SHP77 (cell line): ENCODE measurements at places on chromosomes 3 and 15.

DNA sequence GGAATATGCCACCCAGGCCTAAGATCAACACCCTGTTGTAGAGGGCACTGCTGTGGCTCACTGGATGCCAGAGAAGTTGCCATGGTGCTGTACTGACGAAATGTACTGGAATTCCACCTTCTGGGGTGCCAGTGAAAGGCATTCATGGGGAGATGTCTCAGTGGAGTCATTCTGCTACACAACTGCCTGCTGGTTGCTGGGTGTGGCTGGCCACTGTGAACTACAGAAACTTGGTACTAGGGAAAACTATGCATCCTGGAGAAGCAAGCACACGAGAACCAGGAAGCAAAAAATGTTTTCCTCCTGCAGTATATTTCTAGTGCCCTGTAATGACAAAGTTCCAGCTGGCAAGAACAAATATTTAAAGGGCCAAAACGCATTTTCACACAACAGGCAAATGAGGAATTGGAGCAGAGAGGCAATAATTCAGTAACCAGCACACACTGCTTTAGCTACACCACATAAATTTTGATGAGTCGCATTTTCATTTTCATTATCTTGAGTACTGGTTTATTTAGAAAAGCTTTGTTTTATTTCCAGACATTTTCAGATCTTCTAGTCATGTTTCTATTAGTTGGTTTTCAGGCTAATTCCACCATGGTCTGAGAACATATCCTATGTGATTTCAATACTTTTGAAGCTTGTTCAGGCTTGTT is 18.3 kb upstream of the RFX7 start:
- DNase-seq = no peak

- DNase-seq = no peak
Measured at GRCh38 chr15:79977431-79978054, 6.5 kb upstream of the BCL2A1 start.

GRCh38 chr3:197881270-197881969 is 68.6 kb upstream of the RPL35A start:
- DNase-seq = no peak

DNA sequence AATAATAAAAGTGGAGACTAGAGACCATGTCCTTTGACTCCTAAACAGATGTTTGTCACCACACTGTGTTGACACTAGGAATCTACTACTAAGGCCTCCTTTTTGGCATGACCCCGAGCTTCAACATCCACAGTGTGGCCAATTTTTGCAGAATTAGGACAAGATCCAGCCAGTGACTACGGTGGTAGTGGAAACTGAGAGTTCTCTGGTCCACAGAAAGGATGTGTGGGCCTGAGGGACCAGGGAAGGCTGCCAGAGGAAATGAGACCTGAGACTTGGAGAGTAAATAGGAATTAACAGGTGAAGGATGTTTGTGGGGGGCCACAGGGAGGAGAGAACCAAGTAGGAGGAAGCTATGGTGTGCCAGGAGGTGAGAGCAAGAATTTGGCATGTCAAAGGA is 122.7 kb downstream of the CHCHD6 start:
- no peak for DNase-seq

DNA sequence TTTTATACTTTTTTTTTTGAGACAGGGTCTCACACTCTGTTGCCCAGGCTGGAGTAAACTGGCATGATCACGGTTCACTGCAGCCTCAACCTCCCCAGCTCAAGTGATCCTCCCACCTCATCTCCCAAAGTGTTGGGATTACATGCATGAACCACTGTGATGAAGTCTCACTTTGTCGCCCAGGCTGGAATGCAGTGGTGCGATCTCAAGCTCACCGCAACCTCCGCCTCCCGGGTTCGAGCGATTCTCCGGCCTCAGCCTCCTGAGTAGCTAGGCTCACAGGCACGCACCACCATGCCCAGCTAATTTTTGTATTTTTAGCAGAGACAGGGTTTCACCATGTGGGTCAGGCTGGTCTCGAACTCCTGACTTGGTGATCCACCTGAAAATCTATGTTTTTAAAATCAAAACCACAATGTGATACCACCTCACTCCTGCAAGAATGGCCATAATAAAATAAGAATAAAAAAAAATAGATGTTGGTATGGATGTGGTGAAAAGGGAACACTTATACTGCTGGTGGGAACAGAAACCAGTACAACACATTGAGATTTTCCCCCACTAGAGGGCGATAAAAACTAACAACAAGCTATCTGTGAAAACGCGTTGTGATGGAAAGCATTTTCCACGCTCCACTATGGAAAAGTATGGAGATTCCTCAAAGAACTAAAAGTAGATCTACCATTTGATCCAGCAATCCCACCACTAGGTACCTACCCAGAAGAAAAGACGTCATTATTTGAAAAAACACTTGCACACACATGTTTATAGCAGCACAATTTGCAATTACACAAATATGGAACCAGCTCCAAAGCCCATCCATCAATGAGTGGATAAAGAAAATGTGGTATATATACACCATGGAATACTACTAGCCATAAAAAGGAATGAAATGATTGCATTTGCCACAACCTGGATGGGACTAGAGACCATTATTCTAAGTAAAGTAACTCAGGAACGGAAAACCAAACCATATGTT is 26.8 kb upstream of the OCA2 start:
- DNase-seq = peak; percentile 9

DNA sequence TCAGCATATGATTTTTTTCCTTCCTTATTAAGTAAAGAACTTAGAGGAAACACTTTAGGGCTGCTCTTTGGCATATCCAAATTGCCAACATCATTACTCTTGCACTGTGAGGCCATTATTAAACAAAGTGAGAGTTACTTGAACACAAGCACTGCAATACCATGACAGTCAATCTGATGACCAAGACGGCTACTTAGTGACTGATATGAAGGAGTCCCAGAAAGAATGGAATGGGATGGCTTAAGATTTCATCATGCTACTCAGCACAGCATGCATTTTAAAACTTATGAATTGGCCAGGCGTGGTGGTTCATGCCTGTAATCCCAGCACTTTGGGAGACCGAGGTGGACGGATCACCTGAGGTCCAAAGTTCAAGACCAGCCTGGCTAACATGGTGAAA is 55.2 kb downstream of the FAM98B start:
- DNase-seq = no peak

- DNase-seq = peak; percentile 74
Measured at GRCh38 chr3:196287440-196288140, at the start of gene PCYT1A. Gene PCYT1A, minus strand, starts transcription at chr3:196287726. Its CDS starts 17,195 bp downstream, at chr3:196270531.

DNA sequence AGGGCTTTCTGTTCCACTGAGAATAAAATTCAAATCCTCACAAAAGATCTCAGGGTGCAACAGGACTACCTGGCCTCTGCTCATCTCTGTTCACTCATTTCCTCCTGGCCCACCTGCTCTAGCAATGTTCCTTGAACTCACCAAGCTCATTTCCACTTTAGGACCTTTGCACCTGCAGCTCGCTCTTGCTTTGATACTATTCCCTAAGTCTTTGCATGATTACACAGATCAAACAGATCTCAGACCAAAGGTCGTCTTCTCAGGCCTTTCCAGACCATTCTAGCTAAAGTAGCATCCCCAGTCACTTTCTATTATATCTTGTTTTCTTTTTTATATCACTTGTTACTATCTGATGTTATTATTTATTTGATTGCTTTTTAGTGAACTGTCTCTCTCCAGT is 54.7 kb downstream of the B3GNT5 start:
- no peak for DNase-seq
